Lung (tissue), 17 donors: ENCODE measurements at places on chromosomes 11 and 22. TPM values are rescaled to one million over a fixed set of nuclear protein-coding genes. Genes with fewer than 3 reads are reported as not detected.

DNA sequence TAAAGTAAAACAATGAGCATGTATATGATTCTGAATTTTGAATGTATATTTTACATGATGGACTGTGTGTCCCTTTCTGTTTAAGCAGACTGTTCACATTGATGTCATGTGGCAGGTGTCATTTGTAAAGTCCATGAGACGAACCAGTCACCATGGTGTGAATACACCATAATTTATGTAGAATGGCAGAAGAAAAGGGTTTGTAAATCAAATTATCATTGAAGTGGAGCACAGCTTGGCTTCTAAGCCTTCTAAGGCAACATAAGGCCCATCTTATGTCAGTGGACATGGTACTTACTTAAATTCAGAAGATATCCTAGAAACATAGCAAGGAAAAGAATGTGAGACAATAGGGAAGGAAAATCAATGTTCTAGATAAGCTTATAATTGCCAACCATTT lies 4.4 kb downstream of the MAP6 start:
- no peaks in the 10 kb centered on the region for H3K4me1 ChIP-seq
- no peak overlapping the region for H3K27ac ChIP-seq
- no peak overlapping the region for H3K4me3 ChIP-seq
- no peaks in the 10 kb centered on the region for H3K27me3 ChIP-seq
- H3K36me3 ChIP-seq, result no peaks in the 10 kb centered on the region

DNA sequence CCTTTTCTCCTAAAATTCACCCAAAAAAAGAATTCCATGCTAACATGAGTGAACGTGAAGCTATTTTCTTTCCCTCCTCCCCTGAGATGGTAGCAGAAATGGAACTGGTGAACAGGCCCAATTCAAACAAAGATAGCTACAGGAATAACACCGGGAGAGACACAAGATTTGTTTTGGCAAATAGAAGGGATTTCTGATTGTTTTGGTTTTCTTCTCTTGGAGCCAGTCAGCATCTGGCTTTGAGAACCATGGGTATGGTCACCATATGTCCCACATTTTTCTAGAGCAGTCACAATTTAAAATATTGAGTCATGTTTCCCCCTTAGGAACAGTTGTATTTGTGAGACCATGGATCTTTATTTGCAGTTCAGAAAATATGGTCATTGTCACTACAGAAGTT lies 214.1 kb downstream of the FAM76B start:
- no peak overlapping the region for H3K4me3 ChIP-seq
- H3K4me1 ChIP-seq, result no peaks in the 10 kb centered on the region
- no peaks in the 10 kb centered on the region for H3K36me3 ChIP-seq
- no peak overlapping the region for H3K27ac ChIP-seq
- no peaks in the 10 kb centered on the region for H3K27me3 ChIP-seq
- no peak for DNase-seq

DNA sequence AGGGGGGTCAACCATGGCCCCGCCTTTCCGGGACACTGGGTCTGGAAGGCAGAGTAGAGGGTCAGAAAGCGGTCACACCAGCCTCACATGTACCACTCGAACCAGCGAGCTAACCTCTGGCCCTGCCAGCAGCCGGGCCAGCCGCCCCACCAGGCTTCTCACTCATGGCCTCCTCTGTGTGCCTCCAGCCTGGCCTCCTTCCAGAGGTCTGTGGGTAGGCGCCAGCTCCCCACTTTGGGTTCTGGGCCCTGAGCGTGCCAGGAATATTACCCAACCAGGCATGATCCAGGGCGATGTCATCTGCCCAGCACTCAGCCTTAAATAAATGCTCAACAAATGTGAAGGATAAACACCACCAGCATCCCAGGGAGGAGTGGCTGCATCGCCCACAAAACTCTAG lies 5.8 kb downstream of the SCUBE1 start:
- H3K36me3 ChIP-seq, result no peaks in the 10 kb centered on the region
- no peak overlapping the region for H3K4me3 ChIP-seq
- no peak overlapping the region for H3K27ac ChIP-seq
- H3K4me1 ChIP-seq, result no peaks in the 10 kb centered on the region
- peaks cover 23% of the 10 kb centered on the region for H3K27me3 ChIP-seq

GRCh38 chr11:60840470-60841430 lies 1.2 kb upstream of the CCDC86 start:
- no peak overlapping the region for H3K4me3 ChIP-seq
- H3K36me3 ChIP-seq, result peaks cover 2% of the 10 kb centered on the region
- no peaks in the 10 kb centered on the region for H3K27me3 ChIP-seq
- peaks cover 19% of the 10 kb centered on the region for H3K4me1 ChIP-seq

The APOL5 gene
- not detected for total RNA-seq

The KRTAP5-11 gene
- not detected for total RNA-seq

The MUC15 gene
- 12.1 TPM for total RNA-seq
